ENCODE measurements at places on chromosomes 1 and 21. TPM values are rescaled to one million over a fixed set of nuclear protein-coding genes. Genes with fewer than 3 reads are reported as not detected.

DNA sequence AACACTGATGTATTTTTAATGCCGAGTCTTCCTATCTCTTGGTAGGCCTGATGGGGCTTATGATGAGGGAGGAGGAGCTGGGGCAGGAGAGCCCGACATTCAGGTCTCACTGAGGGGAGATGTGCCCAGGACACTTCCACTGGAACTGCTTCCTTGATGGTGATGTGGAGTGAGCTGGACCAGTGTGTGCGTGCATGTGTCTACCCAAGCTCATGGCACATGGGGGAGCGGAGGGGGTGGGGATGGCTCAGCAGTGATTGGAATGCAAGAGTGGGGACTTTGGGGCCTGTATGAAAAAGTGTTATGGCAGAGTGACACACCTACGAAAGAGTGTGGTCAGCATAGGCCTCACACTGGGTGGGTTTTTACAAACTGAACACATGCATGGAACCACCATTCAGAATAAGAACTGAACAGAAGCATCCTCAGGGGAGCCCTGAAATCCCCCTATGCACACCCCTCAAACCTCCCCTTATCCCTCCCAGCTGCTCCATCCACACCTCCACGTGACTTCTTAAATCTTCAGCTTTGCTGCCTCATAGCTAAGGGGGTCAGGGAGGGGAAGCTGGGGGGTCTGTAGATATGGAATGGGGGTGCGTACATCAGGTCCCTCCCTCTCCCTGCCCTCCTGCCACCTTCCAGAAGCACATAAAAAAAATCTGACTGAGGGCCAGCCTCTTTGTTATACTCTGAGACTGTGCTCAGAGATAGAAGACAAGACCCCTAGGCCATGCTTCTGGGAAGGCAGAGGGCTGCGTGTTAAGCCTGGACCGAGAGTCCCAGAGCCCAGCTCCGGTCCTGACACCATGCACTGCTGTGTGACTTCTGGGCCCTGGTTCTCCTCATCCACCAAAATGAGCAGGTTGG, 11.6 kb downstream of the IL6R start:
- ATAC-seq = no peak

Gene ADGRB2
- 4.5 TPM for total RNA-seq

GRCh38 chr1:24501371-24502064, 1.1 kb upstream of the RCAN3 start:
- peak; percentile 20 for ATAC-seq

DNA sequence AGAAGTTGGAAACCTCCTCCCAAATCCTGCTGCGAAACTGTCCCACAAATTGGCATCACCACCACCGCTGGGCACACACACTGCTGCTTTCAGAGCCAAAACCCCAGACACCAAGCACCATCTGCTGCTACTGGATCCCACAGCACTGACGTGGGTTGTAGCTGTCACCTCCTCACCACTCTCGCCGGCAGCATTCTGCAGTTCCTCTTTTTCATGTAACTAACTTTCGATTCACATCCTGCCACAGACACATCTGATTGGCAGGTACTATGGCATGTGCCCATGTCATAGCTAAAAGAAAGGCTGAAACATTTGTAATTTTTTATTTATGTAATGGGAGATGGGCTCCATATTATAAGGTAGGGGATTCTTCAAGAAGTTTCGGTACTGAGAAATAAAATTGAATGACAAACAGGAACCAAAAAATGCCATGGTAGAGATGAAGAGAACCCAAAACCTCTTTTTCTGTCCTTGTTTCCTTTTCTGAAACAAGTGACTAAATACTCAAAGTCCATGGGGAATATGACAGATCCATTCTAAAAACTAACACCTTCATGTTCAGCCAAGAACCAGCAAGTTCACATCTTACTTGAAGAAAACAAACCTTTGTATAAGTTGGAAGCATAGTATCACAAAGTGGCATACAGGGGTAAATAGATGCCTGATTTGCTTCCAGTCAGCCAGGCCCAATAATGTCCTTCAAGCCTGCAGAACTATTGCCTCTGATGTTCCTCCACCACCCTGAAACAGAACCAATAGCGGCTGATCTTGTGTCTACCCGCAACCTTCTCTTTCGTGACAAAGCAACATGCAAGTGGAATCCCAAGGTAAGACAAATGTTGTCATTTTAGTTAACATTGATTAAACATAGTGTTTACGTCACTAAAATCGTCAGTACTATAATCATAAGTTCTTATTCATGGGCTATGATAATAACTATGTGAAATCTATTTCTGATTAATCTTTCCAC, 26.6 kb upstream of the RGS13 start:
- ATAC-seq = peak; percentile 90

DNA sequence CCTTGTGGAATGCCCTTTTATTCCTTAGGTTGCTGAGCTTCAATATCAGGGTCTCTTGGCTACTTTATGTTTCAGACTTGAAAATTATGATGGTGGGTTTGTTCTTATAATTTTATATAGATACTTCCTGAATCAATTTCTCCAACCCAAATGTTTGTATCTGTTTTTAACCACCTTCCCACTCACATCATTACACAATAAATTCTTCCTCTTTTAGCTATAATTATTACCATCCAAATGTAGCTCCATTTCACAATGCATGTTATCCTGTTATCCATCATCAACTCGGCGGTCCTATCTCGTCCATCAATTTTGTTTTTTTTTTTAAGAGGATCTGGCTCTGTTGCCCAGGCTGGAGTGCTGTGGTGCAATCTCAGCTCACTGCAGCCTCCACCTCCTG, 357.6 kb upstream of the ZP4 start:
- no peak for ATAC-seq

Gene CA14
- not detected for total RNA-seq

- no peak for ATAC-seq
These were observed 70.9 kb upstream of the EDEM3 start for GRCh38 chr1:184825571-184825970.

- ATAC-seq = no peak
These were observed 424.8 kb upstream of the ADGRL4 start for GRCh38 chr1:79431340-79431739.

DNA sequence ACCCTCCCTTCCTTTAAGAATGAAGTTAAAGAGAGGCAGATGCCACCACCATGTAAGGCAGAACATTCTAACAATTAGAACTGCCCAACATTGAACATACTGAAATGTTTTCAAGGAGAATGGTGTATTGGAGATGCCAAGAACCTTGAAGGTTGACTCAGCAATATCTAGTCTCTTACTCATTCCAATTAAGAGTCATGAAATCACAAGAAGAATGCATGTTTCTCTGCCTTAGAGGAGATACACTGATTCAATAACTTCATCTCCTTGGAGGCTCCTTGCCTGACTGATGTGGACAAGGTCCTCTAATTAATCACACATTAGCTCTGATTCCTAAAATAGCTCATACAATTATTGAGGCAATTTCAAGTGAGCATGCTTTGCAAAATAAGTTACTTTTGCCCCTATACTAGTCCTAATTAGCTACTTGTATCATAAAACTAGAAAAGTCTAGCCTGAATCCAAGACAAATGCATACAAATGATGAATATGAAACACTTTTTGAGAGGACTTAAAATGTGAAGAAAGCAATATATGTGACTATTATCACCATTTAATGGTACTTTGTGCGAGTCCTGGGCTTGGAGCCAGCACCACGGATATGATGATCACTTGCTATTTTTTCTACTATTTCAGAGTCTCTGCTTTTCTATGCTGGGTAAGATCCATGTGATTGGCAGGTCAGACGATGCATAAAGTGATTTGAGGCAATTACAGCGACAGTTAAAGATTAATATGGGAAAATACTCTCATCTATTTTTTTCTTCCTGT, 114.5 kb downstream of the DSCAM start:
- no peak for ATAC-seq
